Fibroblast of pulmonary artery (primary cell): ENCODE measurements at places on chromosomes 5 and 9.

DNA sequence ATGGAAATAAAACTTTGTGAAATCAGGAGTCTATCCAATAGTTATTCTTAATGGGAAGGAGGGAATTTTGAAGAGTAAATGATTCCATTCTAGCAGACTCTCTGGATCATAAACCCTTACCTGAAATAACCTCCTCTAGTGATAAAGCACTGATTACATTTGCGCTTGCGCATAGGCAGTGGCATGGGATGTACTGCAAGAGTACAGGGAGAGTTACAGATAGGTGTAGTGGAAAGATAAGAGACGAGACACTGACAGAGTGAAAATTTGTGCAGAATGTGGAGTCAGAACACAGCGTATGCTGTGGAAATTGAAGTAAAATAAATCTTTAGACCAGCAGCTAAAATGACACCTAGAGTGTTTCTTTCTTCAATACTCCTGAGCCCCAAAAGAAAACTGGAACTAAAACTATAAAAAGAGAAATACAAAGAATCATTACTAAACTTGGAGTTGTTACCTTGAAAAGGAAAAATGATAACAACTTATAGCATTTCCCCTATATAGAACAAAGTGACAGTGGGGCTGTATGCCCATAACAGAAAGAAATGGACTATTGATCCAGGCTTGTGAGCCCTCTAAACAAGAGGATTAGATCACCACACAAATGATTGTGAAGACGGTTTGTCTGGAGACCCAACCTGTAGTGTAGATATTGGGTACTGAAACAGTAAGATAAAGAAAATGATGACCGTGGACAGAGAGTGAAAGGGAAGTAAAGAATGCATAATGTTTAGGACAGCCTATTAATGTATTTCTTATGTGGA, 1471.2 kb upstream of the NUDT12 start:
- no peak for DNase-seq

GRCh38 chr9:125119643-125120286, 23.6 kb downstream of the SCAI start:
- DNase-seq, result no peak

DNA sequence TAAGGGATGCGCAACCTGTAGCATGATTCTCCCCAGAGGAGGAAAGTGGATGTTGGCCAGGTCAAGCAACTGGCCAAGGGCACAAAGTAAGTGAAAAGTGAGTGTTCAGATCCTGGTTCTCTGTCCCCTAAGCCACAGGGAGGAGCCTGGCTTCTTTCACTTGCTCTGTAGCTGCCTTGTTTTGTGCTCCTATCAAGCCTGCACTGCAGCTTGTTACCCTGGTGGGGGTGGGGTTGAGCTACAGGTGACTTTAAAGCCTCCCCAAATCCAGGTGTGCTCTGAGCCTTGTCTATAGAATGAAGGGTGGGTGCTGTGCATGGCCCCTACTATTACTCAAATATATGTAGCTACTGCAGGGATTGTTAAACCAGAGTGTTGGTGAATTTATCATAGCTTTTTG, 32.9 kb downstream of the RALGPS1 start:
- no peak for DNase-seq

- DNase-seq, result no peak
These were observed 316.3 kb downstream of the GABRB2 start for GRCh38 chr5:161230221-161230620.

DNA sequence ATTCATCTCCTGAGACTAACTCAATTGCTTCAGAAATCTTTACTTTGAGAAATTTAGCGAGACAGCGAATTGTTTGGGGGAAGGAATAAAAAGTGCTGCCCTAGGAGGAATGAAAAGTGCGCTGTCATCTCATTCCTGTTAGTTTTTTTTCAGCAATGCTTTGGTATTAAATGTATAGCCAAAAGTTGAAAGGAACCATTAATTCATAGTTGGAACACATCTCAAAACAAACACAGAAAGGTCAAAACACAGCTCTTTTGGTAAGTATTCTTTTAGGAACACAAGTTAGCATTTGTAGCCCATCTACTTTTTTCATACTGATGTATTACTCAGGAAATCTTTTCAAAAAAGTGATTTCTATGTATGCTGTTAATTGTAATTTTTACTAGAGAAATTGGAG, 109.1 kb downstream of the NNT start:
- no peak for DNase-seq

DNA sequence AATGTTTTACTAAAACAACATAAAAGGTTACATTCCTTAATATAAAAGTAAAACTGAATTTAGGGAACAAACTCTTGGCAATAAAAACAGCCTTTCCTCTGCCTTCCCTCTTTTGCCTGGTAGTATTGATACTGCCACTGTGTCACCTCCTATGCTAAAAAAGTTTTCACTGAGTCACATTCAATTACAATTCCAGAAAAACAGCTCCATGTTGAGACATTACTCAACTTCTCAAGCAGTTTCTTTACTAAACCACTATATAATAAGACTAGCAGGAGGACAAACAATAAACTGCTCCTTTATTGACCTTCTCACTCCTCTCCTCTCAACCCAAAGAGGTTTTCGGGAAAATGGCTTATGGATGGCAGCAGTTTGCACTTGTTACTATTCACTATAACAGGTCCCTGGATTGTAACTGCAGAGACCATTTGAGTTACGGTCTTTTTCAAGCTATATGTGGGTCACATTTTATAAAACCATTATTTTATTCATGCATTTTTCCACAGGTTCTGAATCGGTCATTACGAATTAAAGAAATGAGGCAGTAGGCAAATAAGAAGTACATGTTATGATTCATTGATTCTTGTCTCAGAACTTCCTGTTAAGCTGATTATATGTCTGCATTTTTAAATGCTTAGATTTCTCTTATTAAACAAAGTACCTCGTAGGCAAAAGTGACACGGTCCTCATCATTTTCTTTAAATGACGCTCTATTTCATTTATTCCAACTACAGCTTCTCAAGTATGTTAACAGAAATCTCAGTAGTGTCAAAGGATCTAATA, 2.1 kb downstream of the ZDHHC21 start:
- no peak for DNase-seq

- DNase-seq, result no peak
These were observed 8.7 kb downstream of the ASTN2 start for GRCh38 chr9:117405950-117406705.

DNA sequence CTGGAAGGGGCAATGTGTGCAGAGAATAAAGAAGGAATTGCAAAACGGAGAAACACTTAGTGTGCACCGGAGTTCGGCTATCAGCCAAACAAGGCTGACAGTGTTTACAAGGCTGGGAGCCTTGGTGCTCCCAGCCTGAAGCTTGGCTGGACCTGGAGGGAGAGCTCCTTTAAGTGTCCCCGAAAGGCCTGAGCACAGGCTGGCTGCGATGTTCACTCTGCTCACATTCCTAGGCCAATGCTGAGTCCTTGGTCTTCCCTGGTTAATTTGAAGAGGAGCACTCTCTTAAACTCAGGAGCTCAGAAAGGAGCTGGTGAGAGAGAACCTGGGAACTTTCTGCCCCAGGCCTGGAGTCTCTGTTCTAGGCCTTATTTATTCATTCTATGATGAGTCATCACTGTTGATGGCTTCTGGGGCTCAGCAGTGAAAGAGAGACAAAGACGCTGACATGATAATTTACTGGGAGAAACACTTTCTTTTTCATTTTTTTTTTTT, 88.6 kb upstream of the MYO10 start:
- DNase-seq, result peak; percentile 44

GRCh38 chr5:89047571-89047970, 164.6 kb upstream of the MEF2C start:
- DNase-seq, result no peak

DNA sequence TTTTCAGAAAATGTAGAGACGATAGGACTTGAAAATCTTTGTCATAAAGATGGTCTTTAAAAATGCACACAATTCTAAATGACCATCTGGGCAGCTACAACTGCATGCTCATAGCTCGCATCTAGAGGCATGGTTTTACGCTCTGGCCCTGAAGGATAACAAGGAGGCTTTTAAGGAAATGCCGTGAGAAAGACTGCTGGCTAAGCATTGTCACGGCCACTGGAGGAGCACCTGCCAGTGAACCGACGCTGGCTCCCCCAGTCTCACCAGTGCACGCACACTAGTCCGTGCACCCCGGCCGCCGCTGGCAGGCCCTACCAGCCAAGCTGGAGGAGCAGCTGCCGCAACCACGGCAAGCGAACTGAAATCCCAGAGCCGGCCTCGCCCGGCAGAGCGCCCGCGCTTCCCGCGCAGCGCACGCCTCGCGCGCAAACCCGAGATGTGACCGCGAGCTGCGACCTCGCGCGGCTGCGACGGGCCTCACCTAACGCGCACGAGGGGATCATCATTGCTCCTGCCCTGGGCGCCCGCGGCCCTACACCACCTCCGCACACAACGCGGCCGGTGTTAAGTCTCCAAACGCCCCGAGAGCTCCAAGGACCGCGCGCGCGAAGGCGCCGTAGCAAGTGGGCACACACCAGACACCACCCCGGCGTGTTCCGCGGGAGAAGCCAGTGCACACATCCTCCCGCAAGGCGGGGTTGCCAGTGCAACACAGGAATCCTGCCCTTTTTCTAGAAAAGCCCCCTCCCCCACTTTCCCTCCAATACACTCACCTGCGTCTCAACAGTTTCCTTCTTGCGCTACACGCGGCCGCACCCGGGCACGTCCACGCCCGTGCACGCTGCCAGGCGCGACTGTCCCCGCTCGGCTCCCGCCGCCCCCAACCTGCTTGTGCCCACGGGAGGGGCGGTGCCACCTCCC, 5.3 kb downstream of the ELAVL2 start:
- DNase-seq, result no peak

- no peak for DNase-seq
These were observed 1.3 kb downstream of the PSAT1 start for GRCh38 chr9:78298046-78298765.

- no peak for DNase-seq
These were observed 64.2 kb upstream of the GPR151 start for GRCh38 chr5:146580237-146580636.

GRCh38 chr5:134437847-134438581, 26.3 kb upstream of the CDKN2AIPNL start:
- peak; percentile 90 for DNase-seq

GRCh38 chr9:97704345-97704677, 7.2 kb upstream of the XPA start:
- no peak for DNase-seq

DNA sequence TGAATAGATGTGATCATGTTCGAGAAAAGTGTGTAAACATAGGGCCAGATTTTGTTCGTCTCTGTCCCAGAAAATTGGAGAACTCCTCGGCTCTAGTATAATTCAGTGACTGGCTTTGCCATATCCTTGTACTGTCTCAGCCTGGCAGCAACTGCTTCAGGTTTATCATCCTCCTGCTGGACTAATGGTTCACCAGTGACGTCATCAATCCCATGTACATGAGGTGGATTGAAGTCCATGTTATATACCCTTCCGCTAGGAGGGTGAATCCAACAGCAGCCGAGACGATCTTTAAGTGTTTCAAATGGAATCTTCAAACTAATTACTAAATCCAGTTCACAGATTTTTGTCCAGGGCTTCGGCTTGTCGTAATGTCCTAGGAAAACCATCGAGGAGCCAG, 17.1 kb upstream of the PLPP1 start:
- DNase-seq, result no peak
